D721Med (cell line): ENCODE measurements at places on chromosomes 12 and 14.

DNA sequence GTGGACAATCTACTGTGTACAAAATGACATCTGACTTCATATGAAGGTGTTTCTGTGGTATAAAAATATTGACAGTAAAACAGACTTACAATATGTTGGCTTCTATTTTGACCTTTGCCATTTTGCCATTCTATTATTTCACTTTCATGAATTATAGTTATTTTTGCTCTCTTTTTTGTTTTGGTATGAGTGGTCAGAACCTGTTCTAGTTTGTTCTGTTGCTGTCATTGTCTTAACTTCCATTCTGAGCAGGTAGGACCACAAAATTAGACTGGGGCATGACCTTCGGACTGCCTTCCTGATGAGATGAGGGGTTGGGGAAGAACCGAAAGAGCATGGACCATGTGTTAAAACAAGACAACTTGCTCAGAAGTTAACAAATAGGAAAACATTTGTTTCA is 36.5 kb upstream of the IFNG-AS1 start:
- no peak for DNase-seq

- no peak for DNase-seq
Observed at GRCh38 chr12:80936642-80937390, 918 bp downstream of the LIN7A start.

DNA sequence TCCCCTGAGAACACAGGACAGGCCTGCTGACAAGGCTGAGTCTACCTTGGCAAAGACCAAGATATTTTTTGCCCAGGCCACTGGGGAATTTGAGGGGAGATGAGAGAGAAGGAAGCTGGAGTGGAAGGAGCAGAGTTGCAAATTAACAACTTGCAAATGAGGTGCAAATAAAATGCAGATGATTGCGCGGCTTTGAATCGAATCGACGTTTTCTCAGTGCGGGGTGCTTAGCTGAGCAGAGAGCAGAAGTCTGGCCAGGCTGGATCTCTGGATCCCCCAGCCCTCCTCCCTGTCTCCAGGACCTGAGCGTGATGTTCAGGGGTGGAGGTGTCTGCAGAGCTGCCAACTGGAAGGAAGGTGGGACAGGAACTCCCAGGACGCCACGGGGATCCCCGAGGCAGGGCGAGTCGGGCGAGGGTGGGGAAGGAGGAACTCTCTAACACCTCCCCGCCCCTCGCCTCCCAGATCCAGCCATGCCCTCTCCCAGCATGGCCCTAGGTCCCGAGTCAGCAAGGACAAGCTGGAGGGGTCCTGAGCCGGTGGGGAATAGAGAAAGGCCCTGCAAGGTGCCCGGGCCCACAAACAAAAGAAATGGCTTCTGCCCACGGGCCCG is 527 bp upstream of the CARMIL3 start:
- no peak for DNase-seq

- no peak for DNase-seq
Observed at GRCh38 chr14:51484485-51484884, 167.2 kb upstream of the FRMD6 start.
